ENCODE measurements at places on chromosomes 12 and 14. TPM values are rescaled to one million over a fixed set of nuclear protein-coding genes. Genes with fewer than 3 reads are reported as not detected.

CLEC4A gene
- not detected for total RNA-seq

OTOGL gene
- total RNA-seq: not detected

LRTM2 gene
- not detected for total RNA-seq

B3GNT4 gene
- total RNA-seq: 1.4 TPM

OLR1 gene
- not detected for total RNA-seq

MYO1H gene
- not detected for total RNA-seq

ITGA7 gene
- 10.7 TPM for total RNA-seq

SPIC gene
- total RNA-seq: not detected

VEZT gene
- 42.9 TPM for total RNA-seq

GSG1 gene
- not detected for total RNA-seq

VWF gene
- total RNA-seq: 0.07 TPM

RHOJ gene
- total RNA-seq: not detected

TUBA1A gene
- 654 TPM for total RNA-seq

All from Caki2 (cell line).